ENCODE measurements at places on chromosomes 2 and 18.

DNA sequence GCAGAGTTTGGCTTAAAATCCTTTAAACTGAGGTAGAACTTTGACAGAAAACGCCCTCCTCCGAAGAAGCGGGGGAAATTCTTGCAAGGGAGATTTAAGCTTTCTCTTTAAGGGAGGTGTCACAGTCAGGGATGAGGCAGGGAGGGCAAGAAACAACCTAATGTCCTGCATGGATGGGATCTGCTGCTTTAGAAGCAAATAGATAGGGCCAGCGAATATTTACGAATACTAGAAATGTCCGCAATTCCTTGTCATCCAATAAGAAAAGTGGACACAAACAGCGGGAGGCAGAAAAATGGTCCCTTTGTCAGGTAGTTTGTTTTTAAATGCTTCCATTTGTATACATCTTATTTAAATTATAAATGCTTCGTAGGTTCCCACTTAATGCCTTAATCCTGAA is 12.0 kb downstream of the MEIS1 start:
- no peak for DNase-seq

DNA sequence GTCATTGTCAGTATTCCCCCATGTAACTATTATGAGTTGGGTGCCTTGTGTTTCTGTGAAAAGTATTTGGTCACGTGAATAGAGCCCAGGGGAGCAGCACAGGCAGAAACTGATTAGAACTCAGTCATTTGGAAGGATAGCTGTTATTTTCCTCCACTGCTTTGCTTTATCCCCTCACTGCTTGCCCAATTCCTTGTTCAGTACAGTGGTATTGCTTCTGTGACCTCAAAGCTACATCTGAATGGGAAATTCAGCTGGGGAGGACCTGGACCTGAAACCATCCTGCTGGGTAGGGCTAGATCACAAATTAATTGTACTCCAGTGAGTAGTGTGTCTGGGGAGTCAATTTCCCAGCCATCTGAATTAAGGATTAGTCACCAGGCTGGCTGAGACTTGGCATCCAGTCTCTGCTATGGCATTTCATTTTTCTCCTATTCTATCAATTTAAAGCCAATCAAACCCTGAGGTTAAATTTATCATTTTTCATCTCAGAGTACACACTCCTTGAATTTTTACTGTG is 1231.6 kb upstream of the GYPC start:
- no peak for DNase-seq

GRCh38 chr2:199100326-199101110 is 357.2 kb downstream of the SATB2 start:
- no peak for DNase-seq

DNA sequence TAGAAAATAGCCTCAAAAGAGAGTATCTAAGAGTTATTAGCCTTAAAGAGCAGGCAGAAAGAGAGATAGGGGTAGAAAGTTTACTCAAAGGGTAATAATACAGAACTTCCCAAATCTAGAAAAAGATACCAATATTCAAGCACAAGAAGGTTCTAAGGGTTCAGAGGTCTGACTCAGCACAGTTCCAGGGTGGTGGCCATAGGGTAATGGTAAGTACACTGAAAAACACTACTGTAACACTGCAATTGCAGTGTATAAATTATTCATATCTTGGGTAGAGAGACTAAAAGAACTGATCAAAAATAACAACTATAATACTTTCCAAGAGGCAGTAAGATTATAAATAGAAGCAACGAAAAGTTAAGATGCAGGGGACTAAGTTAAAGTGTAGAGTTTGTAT is 115.2 kb downstream of the ROCK1 start:
- no peak for DNase-seq

DNA sequence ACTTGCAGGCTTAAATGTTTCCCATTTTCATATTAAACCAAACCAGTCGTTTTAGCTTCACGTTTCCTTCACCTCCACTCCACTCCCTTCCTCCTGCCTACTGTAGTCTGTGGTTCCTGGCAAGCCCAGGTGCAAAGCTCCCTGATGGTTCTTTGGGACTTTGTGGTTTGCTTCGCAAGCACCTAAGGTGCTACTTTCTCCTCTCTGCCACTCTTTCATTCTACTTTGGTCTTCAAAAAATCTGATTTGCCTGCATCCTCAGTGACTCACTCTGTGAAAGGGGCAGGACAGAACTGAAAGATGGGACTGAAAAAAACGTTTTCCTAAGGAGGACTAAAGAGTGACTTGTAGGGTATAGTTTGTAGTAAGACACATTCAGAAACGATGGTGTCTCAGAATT is 228.4 kb downstream of the CYRIA start:
- DNase-seq = no peak

GRCh38 chr2:157900203-157900602 is 24.1 kb upstream of the ACVR1 start:
- no peak for DNase-seq

GRCh38 chr2:30204281-30204680 is 27.1 kb upstream of the LBH start:
- no peak for DNase-seq

DNA sequence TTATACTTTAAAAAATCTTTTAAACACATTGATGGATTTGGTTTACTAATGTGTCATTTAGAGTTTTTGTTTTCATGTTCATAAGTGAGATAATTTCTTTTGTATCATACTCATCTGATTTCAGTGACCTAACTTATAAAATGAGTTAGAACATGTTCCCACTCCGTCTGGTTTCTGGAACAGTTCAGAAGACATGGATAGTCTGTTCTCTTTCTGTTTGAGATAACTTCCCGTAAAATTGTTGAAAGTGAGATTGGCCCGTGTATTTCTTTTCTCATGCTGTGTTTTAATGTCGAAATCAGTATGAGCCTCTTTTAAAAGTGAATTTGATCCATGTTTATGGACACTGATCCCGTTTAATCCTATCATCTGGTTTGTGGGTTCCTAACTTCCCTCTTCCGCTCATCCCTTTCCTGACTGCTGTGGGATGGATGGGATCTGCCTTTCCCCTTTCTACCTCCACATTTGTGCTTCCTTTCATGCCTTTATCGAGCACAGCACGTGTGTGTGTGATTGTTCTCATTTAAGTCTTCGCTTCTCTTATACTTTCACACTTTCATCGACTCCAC is 78.9 kb downstream of the COPS8 start:
- DNase-seq = no peak

Measured in LNCaP clone FGC (cell line).